ENCODE measurements at places on chromosomes 6 and 20. TPM values are rescaled to one million over a fixed set of nuclear protein-coding genes. Genes with fewer than 3 reads are reported as not detected.

Gene SSTR4
- total RNA-seq, result not detected

Gene PACSIN1
- total RNA-seq, result not detected

Gene OPN5
- not detected for total RNA-seq

DNA sequence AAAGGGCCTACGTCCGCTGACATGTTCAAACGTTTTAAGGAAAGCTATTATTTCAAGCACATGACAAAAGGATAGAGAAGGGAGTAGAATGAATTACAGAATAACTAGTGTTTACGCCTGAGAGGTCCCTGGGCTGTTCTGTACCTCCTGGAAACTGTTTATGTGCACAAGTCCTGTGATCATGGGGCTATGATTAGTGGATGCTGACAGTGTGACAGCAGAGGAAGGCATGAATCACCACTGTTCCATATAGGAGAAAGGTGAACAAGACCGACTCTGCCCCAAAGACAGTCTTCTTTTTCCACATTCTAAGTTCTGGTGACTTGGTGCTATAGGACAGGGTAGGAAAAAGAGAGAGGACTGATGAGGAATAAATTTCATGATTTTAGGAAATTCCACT lies 249.2 kb upstream of the PRDM1 start:
- H3K27me3 ChIP-seq, result no peaks in the 10 kb centered on the region
- no peaks in the 10 kb centered on the region for H3K36me3 ChIP-seq
- H3K27ac ChIP-seq, result no peak overlapping the region
- no peak overlapping the region for H3K4me3 ChIP-seq
- no peak for DNase-seq

DNA sequence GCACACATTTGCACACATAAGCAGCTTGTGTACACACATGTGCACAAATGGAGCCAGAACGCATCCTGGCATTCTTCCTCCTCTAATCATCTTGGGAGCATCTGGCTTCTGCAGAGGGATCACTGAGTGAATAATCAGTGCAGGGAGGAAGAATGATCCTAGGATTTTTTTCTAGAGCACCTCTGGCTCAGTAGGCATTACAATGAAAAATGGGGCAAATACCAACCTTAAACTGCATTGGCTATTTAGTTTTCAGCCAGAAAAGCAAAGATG lies 205.7 kb upstream of the TCF21 start:
- no peaks in the 10 kb centered on the region for H3K27me3 ChIP-seq
- H3K36me3 ChIP-seq, result no peaks in the 10 kb centered on the region
- peaks cover 9% of the 10 kb centered on the region for H3K4me1 ChIP-seq

DNA sequence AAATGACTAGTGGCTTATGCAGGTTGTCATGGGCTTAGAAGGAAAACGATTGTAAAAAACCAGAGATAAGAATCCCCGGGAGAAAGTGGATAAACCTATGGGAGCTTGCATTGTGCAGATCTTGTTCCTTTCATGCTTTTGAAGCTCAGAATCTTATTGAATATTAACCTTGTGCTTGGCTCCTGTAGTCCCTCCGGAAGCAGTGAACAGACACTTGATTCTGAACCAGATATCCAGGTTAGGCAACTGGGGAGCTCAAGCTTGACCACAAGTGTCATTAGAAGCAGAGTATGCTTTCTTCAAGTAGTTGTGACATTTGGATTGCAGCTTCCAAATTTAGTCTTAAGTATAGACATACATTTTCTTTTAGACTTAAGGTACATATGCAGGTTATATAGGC lies 212.6 kb upstream of the MOCS1 start:
- no peak overlapping the region for H3K27ac ChIP-seq
- H3K4me3 ChIP-seq, result no peak overlapping the region
- peaks cover 24% of the 10 kb centered on the region for H3K27me3 ChIP-seq
- no peaks in the 10 kb centered on the region for H3K4me1 ChIP-seq

- peaks cover 24% of the 10 kb centered on the region for H3K4me1 ChIP-seq
- no peaks in the 10 kb centered on the region for H3K27me3 ChIP-seq
- peak overlapping the region; percentile 49 for H3K27ac ChIP-seq
- DNase-seq, result no peak
- peak overlapping the region; percentile 92 for H3K4me3 ChIP-seq
Measured at GRCh38 chr6:28922004-28922820, 1.6 kb downstream of the TRIM27 start.

DNA sequence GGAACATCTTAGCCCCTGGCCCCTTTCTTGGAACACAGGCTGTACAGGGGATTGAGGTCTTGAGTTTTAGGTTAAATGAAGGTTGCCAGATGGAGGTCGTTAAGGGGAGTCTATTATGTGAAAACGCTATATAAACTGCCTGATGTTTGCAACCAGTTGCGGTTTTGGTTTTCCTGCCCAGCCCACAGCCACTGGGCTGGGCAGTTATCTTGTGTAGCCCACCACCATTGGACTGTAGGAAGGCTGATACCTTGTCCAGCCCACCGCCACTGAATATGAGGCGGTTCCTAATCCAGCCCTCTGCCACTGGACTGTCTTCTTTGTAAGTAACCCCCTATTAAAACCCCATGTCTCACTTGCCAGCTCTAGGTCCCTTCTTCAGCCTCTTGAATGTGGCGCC lies 42.3 kb upstream of the COL21A1 start:
- no peaks in the 10 kb centered on the region for H3K27me3 ChIP-seq
- H3K36me3 ChIP-seq, result peaks cover under 1% of the 10 kb centered on the region
- no peak for DNase-seq
- peaks cover 14% of the 10 kb centered on the region for H3K4me1 ChIP-seq
- no peak overlapping the region for H3K27ac ChIP-seq
- no peak overlapping the region for H3K4me3 ChIP-seq

- no peak overlapping the region for H3K4me3 ChIP-seq
- peaks cover 9% of the 10 kb centered on the region for H3K4me1 ChIP-seq
- no peaks in the 10 kb centered on the region for H3K36me3 ChIP-seq
Measured at GRCh38 chr6:63549076-63549475, 23.2 kb upstream of the LOC128125822 start.

DNA sequence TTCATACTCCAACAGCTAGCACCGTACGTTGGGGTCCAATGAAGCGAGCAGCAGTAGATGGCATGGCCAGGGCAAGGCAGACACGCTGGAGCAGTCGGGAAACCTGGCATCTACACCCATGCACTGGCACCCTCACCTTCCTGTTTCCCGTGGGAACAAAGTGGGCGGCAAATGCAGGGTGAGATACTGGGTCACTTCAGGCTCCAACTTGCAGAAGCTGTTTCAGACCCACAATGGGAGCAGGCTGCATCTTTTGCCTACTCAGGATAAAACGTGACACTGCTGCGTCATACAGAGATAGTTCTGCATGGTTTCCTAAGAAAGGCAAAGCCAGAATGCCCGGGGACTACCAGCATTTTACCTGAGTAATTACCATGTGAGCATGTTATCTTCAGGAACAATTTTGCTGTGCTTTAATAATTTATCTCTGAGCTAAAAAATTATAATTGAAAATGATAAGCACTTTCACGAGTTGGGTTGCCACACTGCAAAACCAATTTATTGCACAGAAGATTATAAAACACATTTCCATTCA lies 10.9 kb upstream of the CD93 start:
- no peaks in the 10 kb centered on the region for H3K4me1 ChIP-seq
- peaks cover 2% of the 10 kb centered on the region for H3K27me3 ChIP-seq
- H3K4me3 ChIP-seq, result no peak overlapping the region
- no peak for DNase-seq

DNA sequence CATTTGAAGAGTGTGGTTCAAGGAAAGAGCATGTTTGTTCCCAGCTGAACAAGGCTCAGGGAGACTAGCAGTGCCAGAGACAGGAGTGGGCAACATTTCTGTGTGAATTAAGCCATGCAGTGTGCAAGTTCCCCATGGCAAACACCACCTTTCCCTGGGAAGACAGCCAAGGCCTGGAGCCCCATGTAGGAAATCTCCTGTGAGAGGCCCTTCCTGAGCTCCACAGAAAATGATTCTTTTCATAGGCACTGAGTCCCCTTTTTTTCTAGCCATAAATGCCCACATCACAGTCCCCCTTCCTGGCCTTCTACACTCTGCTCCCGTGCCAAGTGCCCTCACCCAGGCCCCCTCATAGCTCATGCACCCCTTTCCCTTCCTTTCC lies 11.8 kb upstream of the TRAM2 start:
- H3K36me3 ChIP-seq, result no peaks in the 10 kb centered on the region
- H3K27ac ChIP-seq, result peak overlapping the region; percentile 78
- H3K4me1 ChIP-seq, result peaks cover 31% of the 10 kb centered on the region

- no peak overlapping the region for H3K27ac ChIP-seq
- H3K36me3 ChIP-seq, result no peaks in the 10 kb centered on the region
- H3K4me3 ChIP-seq, result no peak overlapping the region
- H3K4me1 ChIP-seq, result peaks cover 4% of the 10 kb centered on the region
Measured at GRCh38 chr6:159008656-159009288, 8.8 kb upstream of the RSPH3 start.

DNA sequence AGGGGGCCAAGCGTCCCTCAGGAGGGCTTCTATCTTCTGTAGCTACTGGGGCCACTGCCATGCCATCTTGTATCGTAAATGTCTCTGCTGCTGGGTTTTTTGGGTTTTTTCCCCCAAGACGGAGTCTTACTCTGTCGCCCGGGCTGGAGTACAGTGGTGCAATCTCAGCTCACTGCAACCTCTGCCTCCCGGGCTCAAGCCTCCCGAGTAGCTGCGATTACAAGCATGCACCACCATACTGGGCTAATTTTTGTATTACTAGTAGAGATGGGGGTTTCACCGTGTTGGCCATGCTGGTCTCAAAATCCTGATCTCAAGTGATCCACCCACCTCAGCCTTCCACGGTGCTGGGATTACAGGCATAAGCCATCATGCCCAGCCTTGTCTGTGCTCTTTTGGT lies 111.3 kb upstream of the LOC128125822 start:
- peaks cover 3% of the 10 kb centered on the region for H3K27me3 ChIP-seq
- H3K4me1 ChIP-seq, result peaks cover 9% of the 10 kb centered on the region
- no peaks in the 10 kb centered on the region for H3K36me3 ChIP-seq
- H3K4me3 ChIP-seq, result no peak overlapping the region
- no peak for DNase-seq

- H3K27me3 ChIP-seq, result no peaks in the 10 kb centered on the region
- DNase-seq, result no peak
- H3K36me3 ChIP-seq, result peaks cover 11% of the 10 kb centered on the region
- peak overlapping the region; percentile 9 for H3K4me3 ChIP-seq
- H3K27ac ChIP-seq, result peak overlapping the region; percentile 88
Measured at GRCh38 chr6:158160932-158161539, 7.0 kb downstream of the SERAC1 start.

All from chondrocyte (in vitro differentiated cells).